Activated CD8-positive, alpha-beta memory T cell treated with anti-CD3 and anti-CD28 coated beads, Interleukin-2, amount 10 ng/mL, durations not matched to agents 7 days and 5 days (primary cell): ENCODE measurements at places on chromosomes 16 and 17. TPM values are rescaled to one million over a fixed set of nuclear protein-coding genes. Genes with fewer than 3 reads are reported as not detected.
A peak's percentile ranks its signal among the peaks of the same experiment; 100 is the strongest.

- DNase-seq: peak; percentile 89
- peak overlapping the region; percentile 64 for H3K4me3 ChIP-seq
- H3K27me3 ChIP-seq: no peaks in the 10 kb centered on the region
- peak overlapping the region; percentile 86 for H3K27ac ChIP-seq
- H3K36me3 ChIP-seq: peaks cover 23% of the 10 kb centered on the region
These were observed 4.0 kb upstream of the ZNF267 start for GRCh38 chr16:31869511-31870201.

The TAOK1 gene
- 58.7 TPM for total RNA-seq

The TVP23A gene
- not detected for total RNA-seq

GRCh38 chr16:12833926-12834325 is 30.2 kb upstream of the CPPED1 start:
- H3K27me3 ChIP-seq: peaks cover 26% of the 10 kb centered on the region
- DNase-seq: no peak
- peaks cover 3% of the 10 kb centered on the region for H3K36me3 ChIP-seq
- H3K4me3 ChIP-seq: no peak overlapping the region
- H3K27ac ChIP-seq: no peak overlapping the region

The MMP2 gene
- not detected for total RNA-seq
